ENCODE measurements at places on chromosomes 3 and 15. TPM values are rescaled to one million over a fixed set of nuclear protein-coding genes. Genes with fewer than 3 reads are reported as not detected.

- H3K27ac ChIP-seq, result no peak overlapping the region
- H3K4me3 ChIP-seq, result no peak overlapping the region
- no peaks in the 10 kb centered on the region for H3K4me1 ChIP-seq
- no peak for DNase-seq
- no peaks in the 10 kb centered on the region for H3K27me3 ChIP-seq
- no peaks in the 10 kb centered on the region for H3K36me3 ChIP-seq
Measured at GRCh38 chr3:100798012-100798411, 88.7 kb downstream of the TFG start.

GRCh38 chr3:48068886-48069285 lies 52.7 kb upstream of the MAP4 start:
- no peak overlapping the region for H3K4me3 ChIP-seq
- no peaks in the 10 kb centered on the region for H3K27me3 ChIP-seq
- no peak for DNase-seq

GRCh38 chr3:42572278-42572677 lies 9.5 kb downstream of the SEC22C start:
- no peaks in the 10 kb centered on the region for H3K27me3 ChIP-seq
- no peak overlapping the region for H3K27ac ChIP-seq
- H3K4me3 ChIP-seq, result no peak overlapping the region
- H3K4me1 ChIP-seq, result no peaks in the 10 kb centered on the region
- H3K36me3 ChIP-seq, result no peaks in the 10 kb centered on the region

- H3K27me3 ChIP-seq, result no peaks in the 10 kb centered on the region
- no peak for DNase-seq
- no peaks in the 10 kb centered on the region for H3K4me1 ChIP-seq
- no peak overlapping the region for H3K27ac ChIP-seq
- no peaks in the 10 kb centered on the region for H3K36me3 ChIP-seq
Measured at GRCh38 chr15:95041297-95041696, 809.9 kb downstream of the MCTP2 start.

- no peak for DNase-seq
- H3K27ac ChIP-seq, result no peak overlapping the region
- no peaks in the 10 kb centered on the region for H3K27me3 ChIP-seq
- no peaks in the 10 kb centered on the region for H3K4me1 ChIP-seq
- H3K4me3 ChIP-seq, result no peak overlapping the region
Measured at GRCh38 chr15:88118035-88118434, 138.5 kb downstream of the NTRK3 start.

DNA sequence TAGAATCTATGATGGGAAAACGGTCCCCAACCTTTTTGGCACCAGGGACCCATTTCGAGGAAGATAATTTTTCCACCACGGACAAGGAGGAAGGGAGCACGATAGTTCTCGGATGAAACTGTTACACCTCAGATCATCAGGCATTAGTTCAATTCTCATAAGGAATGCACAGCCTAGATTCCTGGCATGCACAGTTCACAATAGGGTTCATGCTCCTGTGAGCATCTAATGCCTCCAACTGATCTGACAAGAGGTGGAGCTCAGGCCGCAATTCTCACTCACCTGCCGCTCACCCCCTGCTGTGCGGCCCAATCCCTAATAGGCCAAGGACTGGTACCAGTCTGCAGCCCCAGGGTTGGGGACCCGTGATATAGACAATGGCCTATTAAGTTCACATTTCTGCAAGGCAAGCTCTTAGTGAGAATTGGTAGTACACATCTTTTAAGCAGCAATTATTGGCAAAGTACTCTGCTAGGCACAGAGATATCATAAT lies 26.5 kb downstream of the CD200R1 start:
- H3K36me3 ChIP-seq, result no peaks in the 10 kb centered on the region
- no peaks in the 10 kb centered on the region for H3K4me1 ChIP-seq
- no peak for DNase-seq
- H3K27me3 ChIP-seq, result no peaks in the 10 kb centered on the region

- no peak overlapping the region for H3K4me3 ChIP-seq
- no peak overlapping the region for H3K27ac ChIP-seq
- H3K4me1 ChIP-seq, result no peaks in the 10 kb centered on the region
- H3K27me3 ChIP-seq, result no peaks in the 10 kb centered on the region
- DNase-seq, result no peak
Measured at GRCh38 chr3:127535106-127535785, 55.3 kb downstream of the TPRA1 start.

- no peak overlapping the region for H3K27ac ChIP-seq
- H3K4me1 ChIP-seq, result no peaks in the 10 kb centered on the region
- H3K36me3 ChIP-seq, result no peaks in the 10 kb centered on the region
- H3K27me3 ChIP-seq, result no peaks in the 10 kb centered on the region
Measured at GRCh38 chr3:33050071-33050653, 46.8 kb downstream of the GLB1 start.

DNA sequence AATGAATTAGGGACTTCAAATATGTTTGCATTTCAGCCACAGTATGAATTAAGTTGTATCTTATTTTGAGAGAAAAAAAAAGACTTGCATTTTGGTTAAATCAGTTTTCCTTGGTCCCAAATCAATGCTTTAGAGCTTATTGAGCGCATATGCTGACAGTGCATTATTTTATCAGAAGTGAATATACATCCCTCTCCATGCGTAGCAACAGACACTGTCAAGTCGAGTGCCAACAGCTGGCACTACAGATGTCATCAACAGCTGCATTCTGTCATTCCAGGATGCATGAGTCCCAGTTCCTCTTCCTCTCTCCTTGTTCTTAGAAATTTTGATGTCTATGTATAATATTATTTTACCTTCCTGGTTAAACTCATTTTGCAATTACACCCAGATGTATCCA lies 156.1 kb upstream of the FOXB1 start:
- no peak overlapping the region for H3K27ac ChIP-seq
- no peaks in the 10 kb centered on the region for H3K36me3 ChIP-seq
- H3K4me1 ChIP-seq, result no peaks in the 10 kb centered on the region
- no peak for DNase-seq

The SOX14 gene
- not detected for total RNA-seq

The UNC45A gene
- total RNA-seq, result 65.5 TPM

The FETUB gene
- total RNA-seq, result not detected

The TRIM42 gene
- not detected for total RNA-seq
